ENCODE measurements at places on chromosomes 3 and 15.

DNA sequence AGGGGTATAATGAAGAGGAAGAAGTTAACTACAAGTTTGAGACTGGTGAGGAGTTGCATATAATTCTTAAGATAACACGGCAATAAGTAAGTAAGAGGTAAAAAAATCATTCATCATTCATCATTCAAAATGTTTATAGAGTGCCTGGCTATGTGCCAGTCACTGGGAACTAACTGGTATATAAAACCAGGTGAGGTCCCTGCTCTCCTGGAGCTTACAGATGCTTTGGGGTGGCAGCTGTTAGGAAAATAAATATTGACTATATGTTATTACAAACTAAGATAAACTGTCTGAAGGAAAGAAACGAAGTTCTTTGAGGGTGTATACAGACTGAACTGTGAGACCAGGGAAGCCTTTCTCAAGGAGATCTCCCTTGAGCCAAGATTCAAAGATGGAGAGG, 2.9 kb downstream of the CASR start:
- peak; percentile 6 for DNase-seq

DNA sequence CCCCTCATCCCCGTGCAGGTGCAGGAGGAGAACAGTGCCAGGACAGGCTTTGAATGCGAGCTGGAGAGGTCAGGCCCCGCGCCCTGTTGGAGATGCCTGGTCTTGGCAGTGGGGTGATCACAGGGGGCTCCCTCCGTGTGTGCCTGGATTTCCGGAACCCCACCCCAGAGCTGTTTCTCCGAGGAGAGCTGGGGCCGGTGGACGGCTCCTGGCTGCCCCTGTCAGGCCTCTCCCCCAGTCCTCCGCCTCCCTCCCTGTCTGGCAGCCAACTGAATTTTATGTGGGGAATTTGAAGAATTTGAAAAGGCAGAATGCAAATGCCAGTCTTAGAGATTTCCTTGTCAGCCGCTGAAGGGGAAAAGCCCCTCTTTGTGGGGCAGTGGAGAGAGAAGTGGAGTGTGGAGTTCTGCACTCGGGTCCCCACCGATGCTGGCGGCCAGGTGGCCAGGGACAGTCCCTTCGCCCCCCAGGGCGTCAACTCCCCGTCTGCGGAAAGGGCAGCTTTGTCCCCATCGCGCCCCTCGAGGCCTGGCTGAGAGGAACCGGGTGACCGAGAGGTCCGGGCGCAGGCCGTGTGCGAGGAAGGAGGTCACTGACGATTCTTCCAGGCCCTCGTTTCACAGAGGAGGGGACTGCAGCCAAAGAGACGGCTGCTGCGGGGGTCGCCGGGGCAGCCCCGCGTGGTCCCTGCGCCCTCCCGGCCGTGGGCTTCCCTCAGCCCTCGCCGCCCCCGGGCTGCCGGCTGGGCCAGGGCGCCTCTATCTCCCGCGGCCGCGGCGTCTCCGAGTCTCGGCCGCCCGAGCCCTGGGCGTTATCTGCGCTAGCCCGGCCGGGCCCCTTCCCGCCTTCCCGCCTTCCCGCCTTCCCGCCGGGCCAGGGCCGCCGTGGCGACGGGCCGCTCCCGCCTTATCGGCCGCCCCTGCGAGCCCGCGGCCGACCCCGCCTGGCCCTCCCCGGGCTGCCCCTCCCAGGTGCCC, 56.0 kb upstream of the LCTL start:
- no peak for DNase-seq

GRCh38 chr3:119731560-119732343, 28.9 kb downstream of the CFAP91 start:
- DNase-seq, result no peak

DNA sequence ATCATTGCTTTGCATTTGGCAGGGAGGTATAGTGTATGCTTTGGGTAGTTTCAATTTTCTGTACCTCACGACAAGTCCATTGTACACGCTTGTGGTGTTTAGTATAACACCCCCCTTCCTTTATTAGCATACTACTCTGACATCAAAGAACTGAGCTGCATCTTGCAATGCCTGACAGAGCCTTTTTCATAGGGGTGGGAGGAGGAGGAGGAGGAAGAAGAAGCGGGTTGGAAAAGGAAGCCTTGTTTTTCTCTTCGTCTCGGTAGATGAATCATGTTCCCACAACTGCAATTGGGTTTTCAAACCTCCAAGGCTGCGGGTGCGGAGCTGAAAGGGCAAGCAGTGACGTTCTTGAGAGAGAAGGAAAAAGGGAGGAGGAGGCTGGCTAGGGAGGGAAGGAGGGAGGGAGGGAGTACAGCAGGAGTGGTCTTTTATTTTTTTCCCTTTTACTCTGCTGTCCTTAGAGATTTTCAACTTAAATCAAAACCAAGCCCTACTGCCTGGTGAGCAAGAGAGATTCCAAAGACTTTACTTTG, 175.7 kb downstream of the KLHL25 start:
- DNase-seq, result no peak

DNA sequence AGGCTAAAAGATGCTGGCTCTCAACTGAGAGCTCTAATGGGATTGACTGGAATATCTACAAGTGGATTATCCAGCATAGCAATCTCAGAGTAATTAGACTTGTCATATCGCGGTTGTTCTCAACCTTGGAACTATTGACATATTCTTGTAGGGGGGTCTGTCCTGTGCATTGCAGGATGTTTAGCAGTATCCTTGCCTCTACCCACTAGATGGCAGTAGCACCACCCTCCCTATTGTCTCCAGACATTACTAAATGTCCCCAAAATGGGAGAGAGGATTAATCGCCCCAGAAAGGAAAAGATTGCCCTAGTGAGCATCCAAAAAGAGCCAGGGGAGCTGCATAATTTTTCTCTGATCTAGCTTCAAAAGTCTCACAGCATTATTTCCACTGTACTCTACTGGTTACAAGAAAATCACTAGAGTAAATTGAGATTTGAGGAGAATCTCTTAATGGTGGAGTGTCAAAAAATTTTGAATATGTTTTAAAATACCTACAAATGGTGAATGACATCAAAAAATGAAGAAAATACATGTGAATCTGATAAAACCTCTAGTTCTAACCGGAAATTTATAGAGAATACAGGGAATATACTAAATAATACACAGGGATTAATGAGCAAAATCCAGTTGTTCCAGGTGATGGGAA, 388.2 kb upstream of the AGTR1 start:
- peak; percentile 27 for DNase-seq

DNA sequence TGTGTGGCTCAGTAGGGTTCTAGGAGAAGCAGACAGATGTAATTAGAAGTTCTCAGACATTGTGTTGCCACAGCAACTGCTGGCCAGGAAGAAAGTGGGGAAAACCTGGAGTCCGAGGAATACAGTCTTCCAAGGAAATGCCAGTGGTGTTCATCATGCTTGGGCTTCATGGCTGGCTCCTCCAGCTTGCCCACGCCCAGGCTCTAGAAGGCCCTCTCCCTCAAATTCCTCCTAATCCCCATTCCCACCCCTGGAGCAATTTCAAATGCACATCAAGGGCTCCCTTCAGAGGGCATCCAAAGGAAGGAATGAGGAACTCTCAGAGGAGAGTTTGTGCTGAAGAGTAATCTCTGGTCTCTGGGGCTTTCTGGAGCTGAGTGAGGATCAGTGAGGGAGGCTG, 21.9 kb downstream of the FSTL1 start:
- no peak for DNase-seq

GRCh38 chr3:170076715-170077238, 39.0 kb downstream of the GPR160 start:
- DNase-seq, result no peak

DNA sequence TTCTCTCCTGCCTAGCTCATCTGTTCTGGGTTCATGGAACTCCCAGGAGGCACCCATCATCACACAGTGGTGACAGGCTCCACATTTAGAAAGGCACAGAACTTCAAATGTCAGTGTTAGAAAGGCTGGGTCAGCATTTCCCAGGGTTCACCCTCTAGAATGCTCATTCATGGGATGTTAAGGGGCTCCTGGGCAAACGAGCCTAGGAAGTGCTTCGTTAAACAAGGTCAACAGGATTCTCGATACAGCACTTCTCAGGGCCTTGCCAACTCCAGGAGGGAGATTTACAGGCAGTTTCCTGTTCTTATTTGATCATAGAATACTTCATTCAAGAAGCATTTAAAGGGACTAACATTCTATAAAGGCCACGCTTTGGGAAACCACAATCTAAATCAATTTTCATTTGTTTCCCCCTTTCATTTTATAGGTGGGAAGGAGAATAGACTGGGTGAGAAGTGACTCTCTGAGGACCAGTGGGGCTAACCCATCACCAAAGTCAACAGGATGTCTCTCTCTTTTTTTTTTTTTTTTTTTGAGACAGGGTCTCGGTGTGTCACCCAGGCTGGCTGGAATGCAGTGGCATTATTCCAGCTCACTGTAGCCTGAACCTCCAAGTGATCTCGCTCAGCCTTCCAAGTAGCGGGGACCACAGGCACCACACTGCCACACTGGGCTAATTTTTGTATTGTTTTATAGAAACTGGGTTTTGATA, 14.3 kb downstream of the IGDCC4 start:
- DNase-seq, result no peak

DNA sequence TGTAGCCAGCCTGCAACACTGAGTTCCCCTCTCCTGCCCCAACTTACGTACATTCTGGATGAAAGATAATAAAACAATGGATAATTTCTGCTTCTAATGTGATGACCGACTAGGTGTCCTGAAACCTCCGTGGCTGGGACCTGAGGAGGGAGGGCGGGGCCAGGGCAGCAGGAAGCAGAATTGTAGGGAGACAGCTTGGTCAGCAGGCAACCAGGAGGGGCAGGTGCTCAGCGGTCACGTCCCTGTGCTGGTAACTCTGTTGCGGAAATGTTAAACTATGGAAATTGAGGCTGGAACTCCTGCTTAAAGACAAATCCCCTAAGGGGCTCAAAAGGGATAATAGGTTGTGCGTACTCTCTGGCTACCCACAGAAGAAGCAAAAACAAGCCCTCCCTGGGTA, 30.4 kb downstream of the SLC6A20 start:
- DNase-seq, result no peak

- DNase-seq, result peak; percentile 74
Measured at GRCh38 chr3:114848082-114848481, 299.0 kb downstream of the ZBTB20 start.

DNA sequence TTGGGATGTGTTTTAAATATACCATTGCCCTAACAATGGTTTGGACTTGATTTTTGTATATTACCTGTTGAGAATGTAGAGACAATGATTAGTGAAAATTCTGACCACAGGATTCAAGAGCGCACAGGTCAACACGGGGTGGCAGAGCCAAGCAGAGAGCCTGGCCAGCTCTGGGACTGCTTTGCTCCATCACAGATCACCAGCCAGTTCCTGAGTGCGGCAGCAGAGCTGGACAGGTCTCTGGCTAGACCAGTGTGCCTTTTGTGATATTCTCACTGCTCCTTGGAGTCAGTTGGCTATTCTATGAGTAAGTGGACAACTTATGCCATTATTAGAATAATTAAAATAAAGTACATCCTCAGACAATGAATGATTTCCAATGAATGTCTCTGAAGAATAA, 351.2 kb upstream of the ATP10A start:
- no peak for DNase-seq

- peak; percentile 21 for DNase-seq
Measured at GRCh38 chr15:91407269-91407889, 307.3 kb downstream of the SV2B start.

GRCh38 chr15:74529921-74530320, 11.1 kb upstream of the ARID3B start:
- no peak for DNase-seq

DNA sequence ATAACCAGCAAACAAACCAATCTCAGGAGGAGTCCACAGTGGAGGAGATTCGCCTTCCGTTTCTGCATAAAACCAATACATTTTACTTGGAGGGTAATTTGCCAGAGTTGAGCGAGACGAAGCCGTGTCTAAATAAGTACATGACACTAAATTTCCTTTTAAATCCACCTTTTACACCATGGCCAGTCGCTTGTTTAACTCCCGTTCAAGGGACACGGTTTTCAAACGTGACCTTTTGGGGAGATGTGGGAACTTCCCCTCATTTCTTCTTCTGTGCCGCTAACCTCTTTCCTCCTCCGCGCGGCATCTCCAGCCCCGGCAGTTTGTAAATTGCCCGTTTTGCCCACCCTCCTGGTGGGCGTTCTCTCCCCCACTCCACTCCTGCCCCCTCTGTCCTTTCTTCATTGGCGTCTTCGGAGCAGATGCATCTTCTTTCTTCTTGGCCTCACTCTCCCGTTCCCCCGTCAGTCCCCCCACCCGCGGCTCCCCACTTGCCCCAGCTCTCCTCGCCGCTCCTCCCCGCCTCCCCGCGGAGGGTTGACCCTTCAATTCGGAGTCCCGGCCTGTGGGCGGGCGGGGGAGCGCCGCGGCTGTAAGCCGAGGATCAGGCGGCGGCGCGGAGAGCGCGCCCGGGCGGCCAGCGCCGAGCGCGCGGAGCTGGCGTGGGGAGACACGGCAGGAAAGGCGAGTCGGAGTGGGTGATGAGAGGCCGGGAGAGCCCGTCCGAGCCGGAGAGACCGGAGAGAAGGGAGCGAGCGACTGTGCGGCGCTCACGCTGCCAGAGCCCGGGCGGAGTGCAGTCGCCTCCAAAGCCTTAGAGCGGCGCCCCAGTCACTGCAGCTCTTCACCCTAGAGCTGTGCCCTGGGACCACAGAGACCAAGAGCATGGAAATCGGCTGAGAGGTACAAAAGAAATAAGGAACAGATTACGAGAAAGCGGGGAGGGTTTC, at the start of gene NLGN1:
TSS of gene NLGN1 (plus strand) at position 584 of the 950 bp plus-strand sequence.
- DNase-seq, result peak; percentile 37

GRCh38 chr15:27541581-27541980, 557.5 kb downstream of the OCA2 start:
- no peak for DNase-seq

GRCh38 chr3:120909602-120909878, 1.5 kb downstream of the STXBP5L start:
- no peak for DNase-seq

GRCh38 chr3:150738688-150739087, 24.3 kb downstream of the SIAH2 start:
- no peak for DNase-seq

- DNase-seq, result no peak
Measured at GRCh38 chr3:114942773-114943172, 204.3 kb downstream of the ZBTB20 start.

DNA sequence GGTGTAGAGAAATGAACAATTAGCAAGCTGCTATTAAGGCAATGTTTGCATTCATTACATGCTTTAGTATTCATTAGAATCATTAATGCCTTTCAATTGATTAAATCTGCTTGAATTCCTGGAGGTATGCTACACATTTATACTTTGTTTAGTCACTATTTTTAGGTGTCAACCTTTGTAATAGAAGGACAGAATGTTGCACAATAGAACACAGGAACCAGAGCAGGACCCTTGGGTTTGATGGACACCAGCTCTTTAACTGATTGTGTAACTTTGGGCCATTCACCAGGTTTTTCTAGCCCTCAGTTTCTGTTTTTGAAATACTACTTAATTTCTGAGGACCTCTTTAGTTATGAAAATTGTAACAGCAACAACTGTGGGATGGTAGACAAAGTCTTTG, 317.6 kb upstream of the UMPS start:
- DNase-seq, result no peak

DNA sequence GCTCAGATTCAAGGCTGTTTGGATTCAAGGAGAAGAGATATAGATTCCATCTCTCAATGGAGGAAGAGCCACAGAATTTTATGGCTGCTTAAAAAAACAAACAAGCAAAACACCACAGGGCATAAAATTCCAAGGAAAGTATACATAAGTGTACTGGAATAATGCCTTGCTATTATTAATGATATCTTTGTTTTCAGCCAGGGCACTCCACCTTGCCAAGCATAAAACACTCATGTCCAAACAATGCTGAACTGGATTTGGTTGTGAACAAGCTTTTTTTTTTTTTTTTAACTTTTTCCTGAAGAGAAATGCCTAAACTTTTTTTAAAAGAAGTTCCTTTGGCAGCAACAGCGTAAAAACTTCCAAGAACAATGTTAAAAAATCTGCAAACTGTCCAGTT, 4.8 kb upstream of the CLSTN2 start:
- no peak for DNase-seq

- peak; percentile 35 for DNase-seq
Measured at GRCh38 chr3:196406811-196407470, 25.3 kb downstream of the UBXN7 start.

Data from NCI-H2029 (cell line).